ENCODE measurements at places on chromosomes 1 and 21.

- DNase-seq = peak; percentile 78
Measured at GRCh38 chr1:39540504-39541031, 36.0 kb downstream of the PABPC4 start.

DNA sequence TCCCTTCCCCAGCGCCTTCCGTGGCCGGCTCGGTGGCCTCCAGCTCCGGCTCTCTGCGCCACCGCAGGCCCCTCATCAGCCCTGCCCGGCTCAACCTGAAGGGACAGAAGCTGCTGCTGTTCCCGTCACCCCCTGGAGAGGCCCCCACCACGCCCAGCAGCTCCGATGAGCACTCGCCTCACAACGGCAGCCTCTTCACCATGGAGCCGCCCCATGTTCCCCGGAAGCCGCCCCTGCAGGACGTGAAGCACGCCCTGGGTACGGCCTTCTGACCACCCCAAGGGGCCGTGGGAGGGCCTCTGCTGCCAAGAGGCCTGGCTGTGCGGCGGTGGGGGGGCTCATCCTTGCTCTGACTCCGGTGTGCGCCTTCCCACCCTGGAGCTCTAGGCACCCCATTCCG lies 21.8 kb downstream of the TMEM201 start:
- no peak for DNase-seq

GRCh38 chr1:78096976-78097375 lies 51.2 kb downstream of the GIPC2 start:
- no peak for DNase-seq

DNA sequence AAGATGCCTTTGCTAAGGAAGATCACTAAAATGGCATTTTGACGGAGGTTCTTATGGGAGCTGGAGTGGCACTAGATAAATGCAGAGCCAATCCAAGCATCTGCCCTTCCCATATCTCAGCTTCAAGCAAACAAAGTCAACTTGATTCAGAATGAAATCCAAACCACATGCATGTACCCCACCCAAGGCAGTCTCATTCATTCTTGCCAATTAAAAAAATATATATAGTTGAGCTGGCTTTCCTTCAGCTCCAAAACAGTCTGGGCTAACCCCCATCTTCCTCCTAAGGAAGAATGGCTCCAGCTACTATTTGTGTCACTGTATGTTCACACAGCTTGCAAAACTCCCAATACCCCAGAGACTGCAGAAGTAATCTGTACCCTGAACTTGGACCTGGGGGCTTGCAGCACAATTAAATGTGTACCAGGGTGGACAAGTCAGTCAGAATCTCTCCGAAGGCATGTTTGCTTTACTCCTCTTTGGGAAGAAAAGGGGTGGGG lies 35.4 kb downstream of the GPR3 start:
- no peak for DNase-seq

DNA sequence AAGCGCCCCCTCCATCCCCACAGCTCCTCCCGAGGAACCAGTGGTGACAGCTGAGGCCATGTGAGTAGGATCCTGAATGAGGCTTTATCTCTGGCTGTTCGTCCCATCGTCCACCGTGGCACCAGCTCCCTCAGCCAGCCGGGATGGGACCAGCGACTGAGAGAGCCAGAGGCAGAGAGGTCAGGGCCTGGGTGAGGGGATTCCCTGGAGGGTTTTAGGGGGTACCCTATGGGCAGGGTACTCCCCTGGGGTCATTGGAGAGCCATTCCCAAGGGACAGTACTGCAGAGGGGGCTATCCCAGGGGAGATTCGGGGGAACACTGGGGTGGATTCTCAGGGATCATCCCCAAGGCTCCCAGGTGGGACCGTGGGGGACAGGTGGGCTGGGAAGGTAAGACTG lies 2.4 kb downstream of the TMEM125 start:
- DNase-seq = no peak

- no peak for DNase-seq
Measured at GRCh38 chr1:16954579-16954978, 25.8 kb downstream of the MFAP2 start.

- DNase-seq = no peak
Measured at GRCh38 chr1:205518661-205519540, 14.4 kb downstream of the CDK18 start.

DNA sequence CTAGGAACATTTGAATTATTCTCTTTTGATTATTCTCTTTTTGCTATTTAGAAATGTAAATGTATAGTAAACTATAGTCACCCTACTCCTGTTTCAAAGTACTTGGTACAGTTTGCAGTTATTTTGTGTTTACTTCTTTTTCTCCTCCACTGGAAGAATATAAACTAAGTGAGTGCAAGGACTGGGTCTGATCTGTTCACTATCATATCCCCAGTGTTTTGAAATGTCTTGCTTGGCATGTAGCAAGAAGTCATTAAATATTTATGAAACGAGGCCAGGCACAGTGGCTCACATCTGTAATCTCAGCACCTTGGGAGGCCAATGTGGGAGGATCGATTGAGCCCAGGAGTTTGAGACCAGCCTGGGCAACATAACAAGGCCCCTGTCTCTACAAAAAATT lies 35.8 kb upstream of the PODN start:
- no peak for DNase-seq

GRCh38 chr1:197467881-197468280 lies 199.8 kb downstream of the CRB1 start:
- DNase-seq = peak; percentile 25

GRCh38 chr21:35138665-35139381 lies 89.7 kb upstream of the RUNX1 start:
- no peak for DNase-seq

GRCh38 chr1:186207391-186208085 lies 167.5 kb downstream of the TPR start:
- no peak for DNase-seq

GRCh38 chr21:43658088-43658741 lies 1.1 kb downstream of the HSF2BP start:
- DNase-seq = no peak

DNA sequence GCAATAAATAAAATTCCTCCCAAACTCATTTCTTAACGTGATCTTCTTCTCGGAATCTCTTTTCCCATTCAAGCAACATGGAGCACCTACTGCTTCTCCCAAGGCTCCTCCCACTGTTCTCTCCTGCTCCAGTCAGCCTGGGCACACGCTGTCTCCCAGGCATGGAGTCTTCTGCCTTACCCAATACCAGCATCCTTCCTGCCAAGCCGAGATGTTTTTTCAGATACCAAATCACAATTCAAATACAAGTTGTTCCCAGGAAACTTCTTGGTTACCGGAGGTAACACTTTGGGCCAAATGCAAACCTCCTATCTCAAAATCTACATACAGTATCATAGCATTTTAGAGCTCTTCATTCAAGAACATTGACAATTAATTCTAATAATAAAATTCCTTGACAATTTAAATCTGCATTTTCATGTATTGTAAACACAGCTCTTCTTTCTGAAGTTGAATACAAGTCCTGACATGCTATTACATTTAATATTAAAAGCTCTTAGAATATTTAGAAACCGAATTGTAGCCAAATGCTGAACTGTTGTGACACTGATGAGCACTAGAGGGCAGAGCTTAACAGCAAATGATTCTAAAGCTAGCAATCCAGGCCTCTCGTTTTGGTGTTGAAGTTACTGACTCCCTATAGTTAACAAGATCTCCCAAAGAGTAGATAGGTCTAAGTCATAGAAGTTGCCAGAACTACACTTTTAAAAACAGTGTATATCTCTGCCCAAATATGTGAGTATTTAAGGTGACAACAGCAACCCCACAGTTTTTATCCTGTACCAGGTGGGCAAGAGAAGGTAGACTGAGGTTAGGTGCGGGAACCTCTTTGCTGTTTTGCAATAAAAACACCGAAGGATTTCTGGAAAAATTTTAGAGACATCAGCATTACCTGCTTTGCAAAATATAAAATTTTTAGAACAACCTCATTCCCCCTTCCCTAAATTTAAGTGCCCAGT lies 52.3 kb downstream of the BCAR3 start:
- no peak for DNase-seq

DNA sequence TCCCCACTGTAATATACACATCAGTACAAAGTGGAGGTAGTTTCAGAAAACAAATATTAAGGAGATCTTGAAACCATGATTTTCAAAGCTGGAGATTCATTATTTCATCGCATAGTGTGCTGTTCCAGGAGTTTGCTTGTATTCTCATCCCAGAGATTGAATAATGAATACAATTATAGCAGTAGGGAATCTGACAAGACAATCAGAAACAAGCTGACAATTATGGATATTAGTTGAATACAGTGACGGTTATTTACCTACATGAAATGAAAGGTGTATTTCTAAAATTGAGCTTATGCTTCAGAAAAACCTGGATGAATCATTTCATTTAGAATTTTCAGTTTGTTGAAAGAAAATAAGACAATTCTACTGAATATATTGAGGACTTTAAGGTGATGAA lies 2119.0 kb downstream of the MRPL39 start:
- no peak for DNase-seq

- DNase-seq = no peak
Measured at GRCh38 chr1:47181955-47182675, 7.7 kb downstream of the PDZK1IP1 start.

Measured in AG09309 (cell line).